Tibial artery (tissue), 4 donors: ENCODE measurements at places on chromosomes 4 and X.

DNA sequence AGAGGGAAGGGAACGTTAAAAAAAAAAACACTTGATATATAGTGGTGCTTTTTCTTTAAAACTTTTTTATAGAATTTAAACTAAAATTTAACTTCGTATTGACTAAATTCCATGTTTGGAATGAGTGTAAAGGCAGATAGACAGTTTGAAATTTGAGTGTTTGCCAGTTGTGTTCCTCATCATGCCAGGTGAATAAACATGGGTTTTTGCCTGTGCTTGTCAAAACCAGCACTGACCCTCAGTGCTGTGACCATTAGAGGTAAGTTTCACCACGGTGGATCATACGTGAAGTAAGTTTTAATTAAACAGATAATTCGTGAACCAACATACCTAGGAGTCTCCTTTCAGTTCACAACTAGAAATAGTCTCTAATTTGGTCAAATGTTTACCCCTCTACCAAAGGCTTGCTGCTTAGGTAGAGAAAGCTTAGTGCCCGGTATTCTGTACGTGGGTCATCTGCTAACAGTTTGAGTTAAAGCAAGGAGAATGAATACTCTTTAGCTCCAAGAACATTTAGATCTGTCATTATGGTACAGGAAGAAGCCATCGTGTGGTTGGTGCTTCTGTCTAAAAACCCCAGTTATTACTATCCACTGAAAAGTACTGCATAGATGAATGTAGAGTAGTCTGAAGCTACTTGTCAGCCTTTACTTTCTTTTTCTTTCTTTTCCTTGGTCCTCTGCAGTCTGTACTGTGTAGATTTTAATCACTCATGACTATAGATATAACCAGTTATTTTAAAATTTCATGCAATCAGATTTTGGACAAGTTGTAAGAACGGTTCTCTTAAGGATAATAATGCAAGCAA lies 32.7 kb downstream of the KIAA0232 start:
- no peak for DNase-seq

- DNase-seq, result no peak
Measured at GRCh38 chrX:73615022-73615421, 52.0 kb downstream of the CHIC1 start.

GRCh38 chr4:110830461-110830860 lies 207.6 kb upstream of the PITX2 start:
- DNase-seq, result no peak

DNA sequence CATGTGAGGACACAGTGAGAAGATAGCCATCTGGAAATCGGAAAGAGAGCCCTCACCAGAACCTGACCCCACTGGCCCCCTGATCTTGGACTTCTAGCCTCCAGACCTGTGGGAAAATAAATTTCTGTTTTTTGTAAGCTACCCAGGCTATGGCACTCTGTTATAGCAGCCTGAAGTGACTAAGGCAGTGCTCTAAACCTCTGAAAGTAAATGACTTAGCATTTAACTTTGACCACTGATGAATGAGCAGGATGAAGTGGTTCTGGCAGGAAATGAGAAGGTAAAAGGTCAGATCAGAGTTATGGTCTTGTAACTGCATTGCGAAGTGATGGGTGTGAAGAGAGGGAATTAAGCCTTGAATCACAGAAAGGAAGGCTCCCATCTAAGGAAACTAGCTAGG lies 17.0 kb downstream of the GPAT3 start:
- DNase-seq, result no peak

GRCh38 chr4:15202481-15202880 lies 200.2 kb downstream of the CPEB2 start:
- no peak for DNase-seq
